ENCODE measurements at places on chromosomes 13 and 19.

GRCh38 chr13:70732611-70733010 is 624.4 kb upstream of the KLHL1 start:
- DNase-seq, result no peak

DNA sequence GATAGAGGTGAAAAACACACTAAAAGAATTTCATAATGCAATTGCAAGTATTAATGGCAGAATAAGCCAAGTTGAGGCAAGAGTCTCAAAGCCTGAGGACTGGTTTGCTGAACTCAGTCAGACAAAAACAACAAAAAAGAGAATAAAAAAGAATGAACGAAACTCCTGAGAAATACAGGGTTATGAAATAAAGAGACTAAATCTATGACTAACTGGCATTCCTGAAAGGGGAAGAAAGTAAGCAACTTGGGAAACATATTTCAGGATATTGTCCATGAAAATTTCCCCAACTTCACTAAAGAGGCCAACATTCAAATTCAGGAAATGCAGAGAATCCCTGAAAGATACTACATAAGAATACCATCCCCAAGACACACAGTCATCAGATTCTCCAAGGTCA is 47.8 kb downstream of the UBL3 start:
- no peak for DNase-seq

DNA sequence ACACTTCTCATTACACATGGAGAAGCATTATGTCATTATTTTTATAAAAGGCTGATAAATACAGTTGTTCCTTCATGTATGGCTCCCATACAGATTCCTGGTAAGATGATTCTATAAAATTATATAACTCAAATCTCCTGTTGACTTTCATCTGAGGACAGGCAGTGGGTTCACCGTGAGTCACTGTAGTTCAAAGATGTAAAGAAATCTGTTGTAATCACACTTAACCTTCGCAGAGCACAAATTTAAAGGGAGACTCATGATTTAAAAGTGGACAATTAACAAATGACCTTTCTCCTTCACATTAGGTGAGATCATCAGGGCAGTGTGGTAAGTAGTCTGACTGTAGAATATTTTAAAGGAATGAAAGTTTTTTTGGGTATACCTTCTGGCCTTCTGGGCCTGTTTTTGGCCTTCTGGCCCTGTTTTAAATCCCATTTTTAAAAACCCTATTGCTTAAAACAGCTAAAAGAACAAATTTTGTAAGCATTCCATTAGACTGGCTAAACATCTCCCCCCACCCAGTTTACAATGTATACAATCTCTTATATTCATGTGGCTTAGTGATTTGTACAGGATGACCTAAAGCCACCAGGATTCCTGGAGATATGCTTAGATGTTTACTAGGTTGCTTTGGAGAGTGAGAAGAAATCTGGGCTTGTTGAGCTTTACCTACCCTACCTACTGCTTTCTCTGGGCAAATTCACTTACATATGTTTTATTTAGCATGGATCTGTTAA is 171.2 kb downstream of the ITGBL1 start:
- peak; percentile 12 for DNase-seq

- no peak for DNase-seq
Observed at GRCh38 chr19:48683349-48683748, 10.5 kb upstream of the NTN5 start.

DNA sequence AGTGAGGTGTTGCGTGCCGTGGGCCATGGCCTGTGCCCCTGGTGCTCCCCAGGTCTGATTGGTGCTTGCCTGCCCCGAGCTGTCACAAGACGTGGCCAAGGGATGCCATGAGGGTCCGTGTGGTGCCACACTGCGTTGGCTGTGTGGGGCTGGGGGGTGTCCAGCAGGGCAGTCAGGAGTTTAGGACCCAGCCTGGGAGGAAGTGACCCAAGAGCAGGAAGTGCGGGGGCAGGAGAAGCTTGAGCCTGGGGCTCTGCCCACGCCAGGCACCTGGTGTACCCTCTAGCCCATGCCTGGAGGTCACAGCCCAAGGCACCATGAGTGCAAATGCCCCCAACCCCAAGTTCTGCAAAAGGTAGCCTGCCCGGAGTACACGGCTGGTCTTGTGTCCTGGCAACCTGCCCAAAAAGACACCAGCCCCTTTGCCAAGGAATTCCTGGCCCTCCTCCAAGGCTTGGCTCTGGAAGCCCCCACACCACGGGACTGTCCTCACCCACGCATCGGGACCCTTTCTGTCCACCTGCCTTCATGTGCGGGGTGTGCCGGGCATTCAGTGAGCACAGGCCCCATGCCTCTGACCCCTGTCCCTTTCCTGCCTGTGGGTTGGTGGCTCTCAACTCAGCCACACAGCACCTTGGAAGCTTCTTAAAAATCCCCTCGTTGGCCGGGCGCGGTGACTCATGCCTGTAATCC is 24.9 kb downstream of the MPND start:
- DNase-seq, result no peak

GRCh38 chr19:10230861-10231611 is at the start of gene S1PR2:
Gene S1PR2, minus strand, starts transcription at chr19:10231331. Its CDS starts 6,426 bp downstream, at chr19:10224905.
- DNase-seq, result peak; percentile 67

GRCh38 chr13:99347911-99348451 is 40.8 kb upstream of the GPR183 start:
- no peak for DNase-seq

DNA sequence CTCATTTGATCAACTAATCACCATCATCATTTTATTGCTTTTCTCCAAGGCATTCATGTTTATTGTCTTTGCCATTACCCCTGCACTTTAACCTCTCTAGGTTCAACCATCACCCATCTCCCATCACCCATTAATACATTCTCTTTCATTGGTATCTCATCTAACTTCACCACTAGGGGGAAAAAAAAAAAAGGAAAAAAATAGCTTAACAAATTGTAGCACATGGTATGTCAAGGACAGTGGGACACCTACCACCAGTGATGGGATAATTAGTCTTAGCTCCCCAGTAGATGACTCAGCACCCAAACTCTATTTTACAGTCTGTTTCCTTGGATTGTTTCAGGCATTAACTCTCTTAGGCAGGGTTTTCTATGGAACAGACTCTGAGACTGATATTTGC is 1770.2 kb upstream of the MIR17HG start:
- no peak for DNase-seq

- no peak for DNase-seq
Observed at GRCh38 chr19:5993201-5993600, 15.3 kb upstream of the RANBP3 start.

- DNase-seq, result peak; percentile 89
Observed at GRCh38 chr19:16369664-16370576, 45.3 kb downstream of the KLF2 start.

GRCh38 chr13:31824705-31825517 is 85.6 kb downstream of the RXFP2 start:
- peak; percentile 19 for DNase-seq

DNA sequence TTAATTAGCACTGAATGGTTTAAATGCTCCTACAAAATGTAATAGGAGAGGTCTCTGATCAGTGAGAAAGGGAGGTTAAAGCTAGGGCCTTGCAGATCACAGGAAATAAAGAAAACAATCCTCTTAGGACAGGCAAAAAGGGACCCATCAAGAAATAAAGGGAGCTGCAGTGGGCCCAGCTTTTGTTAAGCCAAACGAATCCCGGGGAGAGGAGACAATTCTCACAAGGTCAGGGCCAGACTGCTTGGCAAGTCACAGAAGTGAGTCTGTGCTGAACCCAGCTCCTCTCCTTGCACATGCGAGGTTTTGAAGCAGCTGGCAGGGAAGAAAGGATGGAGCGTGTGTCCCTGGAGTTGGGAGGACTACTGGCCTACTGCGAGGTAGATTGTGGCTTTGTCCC is 285.8 kb downstream of the COG6 start:
- DNase-seq, result no peak

DNA sequence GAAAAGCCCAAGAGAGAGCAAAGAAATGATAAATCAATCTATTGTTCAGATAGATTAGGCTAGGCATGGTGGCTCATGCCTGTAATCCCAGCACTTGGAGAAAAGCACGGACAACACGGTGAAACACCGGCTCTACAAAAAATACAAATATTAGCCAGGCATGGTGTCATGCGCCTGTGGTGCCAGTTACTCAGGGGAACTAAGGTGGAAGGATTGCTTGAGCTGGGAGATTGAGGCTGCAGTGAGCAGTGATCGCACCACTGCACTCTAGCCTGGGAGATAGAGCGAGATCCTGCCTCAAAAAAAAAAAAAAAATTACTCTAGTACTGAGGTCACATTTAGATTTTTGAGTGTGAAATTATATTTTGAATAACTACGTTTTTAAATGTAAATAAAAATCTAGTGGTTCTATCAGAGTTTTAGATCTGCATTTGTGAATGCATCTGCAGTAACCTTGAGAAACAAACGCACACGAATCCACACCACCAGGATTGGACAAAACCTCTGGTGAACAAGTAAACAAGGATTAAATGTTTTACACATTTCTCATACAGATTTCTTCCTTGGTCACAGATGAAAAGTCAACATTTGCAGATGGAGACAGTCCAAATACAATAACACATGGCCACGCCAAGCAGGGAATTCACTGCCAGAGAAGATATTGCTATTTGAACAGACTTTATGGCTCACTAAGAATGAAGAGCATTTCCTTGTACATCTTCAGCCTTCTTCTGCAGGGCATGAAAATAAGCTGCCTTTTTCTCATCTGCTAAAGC is 917.6 kb downstream of the PCDH9 start:
- DNase-seq, result no peak

- no peak for DNase-seq
Observed at GRCh38 chr19:55437410-55437809, 5.7 kb downstream of the SHISA7 start.

GRCh38 chr13:33217256-33217655 is 68.3 kb downstream of the STARD13 start:
- DNase-seq, result no peak

DNA sequence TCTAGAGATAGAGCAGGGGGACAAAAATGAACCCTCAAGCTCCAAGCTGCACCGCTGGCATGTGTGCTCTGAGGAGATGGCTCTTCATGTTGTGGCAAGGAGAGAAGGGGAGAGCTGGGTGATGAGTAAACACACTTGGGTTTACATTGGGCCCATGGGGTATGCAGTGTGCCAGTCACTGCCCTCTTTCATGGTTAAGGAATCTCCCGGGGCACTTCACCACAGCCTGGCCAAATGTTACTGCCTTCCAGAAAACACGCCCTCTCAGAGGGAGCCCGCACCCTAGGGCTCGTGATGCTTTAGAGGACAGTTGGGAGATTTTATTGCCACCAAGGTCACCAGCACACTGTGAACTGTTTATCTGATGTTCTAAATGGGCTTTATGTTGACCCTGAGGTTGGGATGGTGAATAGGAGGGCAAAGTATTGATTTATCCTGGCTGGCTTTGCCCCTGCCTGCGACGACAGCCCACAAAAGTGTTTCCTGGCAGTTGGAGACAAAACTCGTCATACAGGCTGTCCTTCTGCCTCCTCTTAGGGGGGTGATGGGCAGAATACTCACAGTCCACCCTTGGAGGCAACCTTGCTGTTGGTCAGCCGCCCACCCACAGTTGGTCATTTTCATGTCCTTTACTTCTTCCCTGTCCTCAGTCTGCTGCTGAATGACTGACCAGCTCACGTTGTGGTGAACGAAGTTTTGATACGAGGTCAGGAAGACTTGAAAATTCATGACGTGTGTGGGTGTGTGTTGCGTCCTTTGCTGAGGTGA is 156.9 kb downstream of the STK24 start:
- no peak for DNase-seq

DNA sequence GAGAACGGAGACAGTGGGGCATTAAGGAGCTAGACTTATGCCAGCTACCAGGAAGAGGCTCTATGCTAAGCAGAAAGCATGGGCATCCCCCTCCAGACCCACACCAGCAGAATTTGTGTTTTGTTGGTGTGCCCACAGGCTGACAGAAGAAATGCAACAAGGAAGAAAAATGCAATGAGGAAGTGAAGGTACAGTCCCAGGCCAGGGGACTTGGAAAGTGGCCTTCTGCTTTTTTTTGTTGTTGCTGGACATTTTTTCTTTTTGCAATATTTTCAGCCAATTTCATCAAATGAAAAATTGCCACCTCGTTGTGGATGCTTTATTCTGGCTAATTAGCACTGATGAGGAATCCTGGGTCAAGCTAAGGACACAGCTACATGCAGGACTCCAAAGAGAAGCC is 167.7 kb downstream of the TSHZ3 start:
- no peak for DNase-seq

GRCh38 chr19:29395111-29395733 is 130.6 kb upstream of the VSTM2B start:
- DNase-seq, result no peak

DNA sequence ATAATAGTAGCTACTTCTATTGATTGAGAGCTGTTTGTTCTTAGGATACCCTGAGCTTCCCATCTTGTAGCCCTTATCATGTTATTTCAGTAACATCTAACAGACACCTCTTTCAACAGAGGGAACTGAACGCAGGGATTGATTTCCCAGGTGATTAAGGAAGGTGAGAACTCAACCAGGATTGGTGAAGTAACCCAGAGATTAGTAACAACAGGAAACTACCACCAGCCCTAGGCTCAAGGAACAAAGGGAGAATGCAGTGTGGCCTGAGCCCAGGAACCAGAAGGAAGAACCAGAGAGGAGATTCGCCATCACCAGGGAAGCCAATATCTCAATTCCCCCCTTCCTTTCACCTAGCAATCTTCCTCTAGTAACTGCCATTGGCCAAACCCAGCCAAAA is 8.5 kb downstream of the DHRS12 start:
- no peak for DNase-seq

GRCh38 chr19:10245189-10245939 is 6.7 kb upstream of the MRPL4 start:
- no peak for DNase-seq

DNA sequence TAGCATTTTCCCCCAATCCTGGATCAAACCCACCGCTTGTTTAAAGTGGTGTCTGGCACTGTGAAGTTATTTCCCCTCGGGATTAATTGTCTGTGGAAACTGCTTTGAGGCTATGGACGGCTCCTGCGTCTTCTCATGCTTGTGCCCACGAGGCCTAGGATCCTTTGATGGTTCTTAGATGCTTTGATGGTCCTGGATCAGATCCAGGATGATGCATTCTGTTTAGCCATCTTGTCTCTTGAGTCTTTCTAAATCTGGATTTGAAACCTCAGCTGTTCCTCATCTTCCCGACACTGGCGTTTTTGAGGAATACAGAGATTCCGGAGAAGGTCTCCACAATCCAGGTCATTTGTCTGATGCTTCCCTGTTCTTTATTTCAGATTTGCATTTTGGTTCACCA is 36.1 kb upstream of the USP29 start:
- no peak for DNase-seq
